Myocyte (in vitro differentiated cells): ENCODE measurements at places on chromosomes 6 and 20. TPM values are rescaled to one million over a fixed set of nuclear protein-coding genes. Genes with fewer than 3 reads are reported as not detected.

GRCh38 chr6:84554706-84555105 is 209.7 kb downstream of the TBX18 start:
- no peak for DNase-seq

GRCh38 chr20:38890497-38890818 is 35.8 kb upstream of the FAM83D start:
- no peak for DNase-seq

MYLK2 gene
- 0.10 and 0.13 TPM in 2 replicates for total RNA-seq

DNA sequence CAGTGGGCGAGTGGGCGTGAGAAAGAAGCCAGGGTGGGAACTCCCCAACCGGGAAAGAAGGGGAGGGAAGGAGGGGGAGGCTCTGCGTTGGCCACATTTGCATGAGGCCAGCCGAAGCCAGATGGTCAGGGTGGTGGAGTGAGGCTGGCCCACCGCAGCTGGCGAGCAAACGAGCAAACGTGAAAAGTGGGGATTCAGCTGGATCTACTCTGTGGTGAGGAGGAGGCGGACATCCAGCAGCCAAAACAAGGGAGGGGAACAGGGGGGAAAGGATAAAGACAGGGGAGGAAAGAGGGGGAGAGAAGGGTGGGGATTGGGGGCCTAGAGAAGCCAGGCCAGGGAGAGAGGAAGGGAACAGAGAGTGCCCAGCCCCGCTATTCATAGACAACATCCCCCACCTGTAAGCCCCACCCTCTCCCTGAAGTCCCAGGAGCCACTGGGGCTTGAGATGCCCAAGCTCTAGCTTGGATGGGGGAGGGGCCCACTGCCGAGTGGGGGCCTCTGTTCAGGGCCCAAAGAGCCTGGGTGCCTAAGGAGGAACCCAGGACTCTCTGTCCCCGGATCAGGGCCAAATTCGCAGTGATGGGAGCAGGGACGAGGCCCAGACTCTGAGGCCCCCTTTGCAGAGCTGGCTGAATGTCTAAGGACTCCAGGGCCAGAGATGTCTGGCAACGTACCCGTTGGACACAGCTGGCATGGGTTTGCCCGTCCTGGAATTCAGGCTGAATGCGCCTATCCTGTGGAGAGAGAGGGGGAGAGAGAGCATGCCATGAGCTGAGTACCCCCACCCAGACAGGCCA is 45.1 kb downstream of the CPNE5 start:
- DNase-seq: no peak

MUC21 gene
- total RNA-seq: not detected in 2 replicates

HAO1 gene
- total RNA-seq: not detected in 2 replicates

GRCh38 chr6:50380406-50381098 is 330.8 kb upstream of the DEFB112 start:
- no peak for DNase-seq

GRCh38 chr6:151761851-151762250 is 45.6 kb upstream of the ESR1 start:
- no peak for DNase-seq

CDH26 gene
- 0.10 and 0.19 TPM in 2 replicates for total RNA-seq

ULBP2 gene
- 5.8 and 6.6 TPM in 2 replicates for total RNA-seq

DNA sequence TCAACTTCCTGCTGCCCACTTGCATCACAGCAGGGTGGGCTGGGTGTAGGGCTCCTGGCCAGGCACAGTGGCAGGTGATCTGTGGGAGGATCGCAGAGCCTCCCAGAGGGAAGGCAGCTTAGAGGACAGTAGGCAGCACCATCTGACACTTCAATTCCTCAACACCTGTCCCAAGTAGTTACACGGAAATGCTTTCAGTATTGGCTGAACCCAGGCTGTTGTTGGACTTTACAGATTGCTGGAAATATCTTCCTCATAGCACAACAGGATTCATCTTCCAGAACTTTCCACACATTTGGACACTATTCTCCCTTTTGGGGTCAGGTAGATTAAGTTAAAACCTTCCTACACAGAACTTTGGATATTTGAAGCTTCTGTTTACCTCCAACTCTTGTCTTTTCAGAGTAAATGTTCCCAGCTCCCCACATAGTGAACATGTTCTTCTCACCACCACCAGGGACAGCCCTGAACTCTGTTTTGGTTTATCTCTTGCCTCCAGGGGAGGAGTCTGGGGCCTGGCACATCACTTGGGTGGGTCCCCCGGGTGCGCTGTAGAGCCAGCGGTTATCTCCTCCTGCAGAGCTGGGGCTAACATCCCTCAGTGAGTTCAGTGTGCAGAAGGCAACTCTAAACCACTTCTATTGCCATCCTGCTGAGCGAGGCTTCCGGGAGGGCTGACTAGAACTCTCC is 3.5 kb upstream of the SLC22A2 start:
- DNase-seq: no peak

- DNase-seq: peak; percentile 73
Measured at GRCh38 chr6:3205913-3206312, 21.5 kb downstream of the TUBB2B start.

GRCh38 chr6:152154559-152155356 is 347.3 kb downstream of the ESR1 start:
- peak; percentile 83 for DNase-seq

GRCh38 chr20:56930876-56931275 is 301.8 kb downstream of the TFAP2C start:
- no peak for DNase-seq

CCR6 gene
- not detected in 2 replicates for total RNA-seq

DNA sequence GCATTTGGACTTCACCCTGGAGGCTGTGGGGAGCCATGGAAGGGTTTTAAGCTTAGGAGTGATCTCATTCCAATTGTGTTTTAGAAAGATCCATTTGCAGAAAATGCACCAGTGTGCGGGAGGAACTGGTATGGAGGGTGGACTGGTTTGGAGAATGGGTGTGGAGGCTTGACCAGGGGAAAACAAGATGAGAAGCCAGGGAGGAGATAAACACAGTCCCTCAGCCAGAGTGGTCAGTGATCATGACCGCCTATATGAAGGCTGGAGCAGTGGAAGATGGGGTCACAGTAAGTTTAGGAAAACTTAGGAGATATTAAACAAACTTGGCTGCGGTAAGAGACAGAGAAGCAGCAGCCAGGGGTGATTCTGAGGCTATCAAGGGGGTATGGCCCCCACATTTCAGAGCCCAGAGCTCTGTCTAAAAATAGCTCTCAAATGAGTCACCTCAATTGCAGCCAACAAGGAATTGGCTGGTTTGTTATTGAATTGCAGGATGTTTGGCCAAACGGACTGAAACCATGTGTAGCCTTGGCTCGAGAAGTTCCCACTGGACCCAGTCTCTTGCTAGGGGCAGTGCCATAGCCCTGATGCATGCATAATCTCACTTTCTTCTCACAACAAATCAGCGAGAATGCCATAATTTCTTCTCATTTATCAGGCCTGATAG is 159.9 kb upstream of the TOP1 start:
- DNase-seq: peak; percentile 26
